HS-5 (cell line): ENCODE measurements at places on chromosomes 1 and 21.
A peak's percentile ranks its signal among the peaks of the same experiment; 100 is the strongest.

DNA sequence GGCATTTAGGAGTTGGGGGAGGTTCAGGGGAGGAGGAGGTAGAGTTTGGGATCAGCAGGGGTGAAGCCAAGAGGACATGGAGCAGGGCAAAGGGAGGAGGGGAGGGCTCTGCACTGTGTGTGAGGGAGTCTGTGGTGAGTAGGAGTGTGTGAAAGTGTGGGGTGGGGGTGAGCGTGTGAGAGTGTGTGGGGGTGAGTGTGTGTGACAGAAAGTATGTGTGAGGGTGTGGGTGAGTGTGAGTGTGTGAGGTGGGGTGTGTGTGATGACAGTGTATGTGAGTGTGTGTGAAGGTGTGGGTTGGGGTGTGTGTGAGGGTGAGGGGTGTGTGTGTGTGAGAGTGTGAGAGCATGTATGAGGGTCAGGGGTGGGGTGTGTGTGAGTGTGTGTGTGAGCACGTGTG lies 62.6 kb downstream of the GNG4 start:
- no peak for DNase-seq

DNA sequence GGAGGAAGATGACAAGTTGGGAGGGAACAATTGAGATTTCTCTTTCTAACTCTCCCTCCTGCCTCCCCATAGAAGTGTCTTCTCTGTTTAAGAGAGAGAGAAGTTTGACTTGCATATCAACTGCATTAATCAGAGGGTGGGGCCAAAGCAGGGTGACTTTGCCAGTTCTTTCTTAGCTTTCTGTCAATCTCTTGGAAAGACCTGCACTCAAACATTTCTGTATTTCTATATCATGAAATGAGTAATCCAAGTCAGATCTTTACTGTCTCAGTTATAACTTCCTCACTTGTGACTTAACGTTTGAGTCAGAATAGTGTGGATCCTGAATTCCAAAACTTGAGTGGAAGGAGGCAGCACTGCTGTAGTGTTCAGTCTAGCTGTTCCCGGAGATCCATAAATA lies 180.8 kb upstream of the KCNK2 start:
- DNase-seq = peak; percentile 88

DNA sequence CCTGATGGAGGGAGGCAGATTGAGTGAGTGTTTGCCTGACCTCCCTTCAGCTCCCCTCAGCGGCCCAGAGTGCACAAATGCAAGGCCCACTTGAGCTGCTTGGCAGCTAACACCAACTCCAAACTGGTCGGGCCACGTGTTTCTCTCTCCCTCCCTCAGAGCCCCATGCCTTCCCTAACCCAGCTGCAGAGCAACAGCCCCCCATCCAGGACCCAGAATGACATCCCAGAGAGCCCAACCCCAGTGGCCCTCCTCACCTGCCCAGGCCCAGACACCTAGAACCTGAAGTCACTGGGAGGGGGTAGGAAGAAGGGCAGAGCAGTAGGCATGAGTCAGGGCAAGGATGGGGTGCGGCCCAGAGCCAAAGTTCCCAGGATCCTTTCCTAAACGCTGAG lies 789 bp upstream of the S100A14 start:
- no peak for DNase-seq

DNA sequence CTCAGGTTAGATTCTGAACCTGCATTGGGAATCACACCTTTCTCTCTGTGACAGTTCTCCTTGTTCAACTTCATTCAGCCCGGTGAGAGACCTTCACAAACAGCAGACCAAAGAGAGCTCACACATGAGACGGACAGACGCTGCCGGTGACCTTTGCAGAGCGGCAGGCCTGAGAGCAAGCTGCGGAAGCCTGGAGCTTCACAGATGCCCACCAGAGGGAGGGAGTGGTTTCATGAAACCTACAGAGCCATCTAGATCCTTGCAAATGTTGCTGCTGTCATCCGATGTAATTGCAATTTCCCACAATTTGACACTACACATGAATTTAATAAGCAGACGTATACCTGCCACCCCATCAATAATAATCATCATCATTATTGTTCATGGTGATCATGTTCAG lies 39.4 kb downstream of the GRIK3 start:
- no peak for DNase-seq

DNA sequence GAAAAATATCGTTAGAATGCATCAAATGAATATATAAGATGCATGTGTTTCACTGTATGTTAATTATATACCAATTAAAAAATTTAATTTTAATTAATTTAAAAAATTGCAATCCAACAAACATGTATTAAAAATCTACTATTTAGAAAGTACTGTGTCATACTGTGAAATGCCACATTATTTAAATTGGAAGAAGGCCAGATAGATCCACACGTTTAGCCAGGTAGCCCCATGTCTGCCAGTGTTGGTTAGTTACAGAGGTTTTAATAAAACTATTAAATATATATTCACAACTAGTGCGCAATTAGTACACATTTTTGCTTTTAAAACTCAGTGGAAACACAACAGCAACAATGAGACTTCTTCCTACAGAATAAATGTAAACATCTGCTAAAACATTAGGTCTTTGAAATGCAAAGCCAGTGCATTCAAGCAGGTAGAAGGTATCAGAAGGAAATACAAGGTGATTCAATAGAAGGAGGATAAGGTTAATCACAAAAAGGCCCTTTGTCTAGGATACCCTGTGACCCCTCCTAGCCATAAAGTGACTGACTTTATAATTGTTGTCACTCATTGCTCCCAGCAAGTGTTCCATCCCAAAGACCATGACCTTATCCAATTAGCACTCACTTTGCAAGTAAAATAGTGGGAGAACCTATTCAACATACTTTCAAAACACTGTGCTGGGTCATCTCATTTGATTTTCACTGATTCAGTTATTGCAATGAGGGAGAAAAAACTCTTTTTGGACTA lies 211.5 kb downstream of the TTLL7 start:
- no peak for DNase-seq

GRCh38 chr21:24123785-24124184 lies 1483.5 kb downstream of the MRPL39 start:
- no peak for DNase-seq
